Right cardiac atrium (tissue), 5 donors: ENCODE measurements at places on chromosomes 1 and 21. TPM values are rescaled to one million over a fixed set of nuclear protein-coding genes. Genes with fewer than 3 reads are reported as not detected.

GRCh38 chr1:196732526-196732925 is 42.1 kb upstream of the CFHR3 start:
- DNase-seq: no peak

DNA sequence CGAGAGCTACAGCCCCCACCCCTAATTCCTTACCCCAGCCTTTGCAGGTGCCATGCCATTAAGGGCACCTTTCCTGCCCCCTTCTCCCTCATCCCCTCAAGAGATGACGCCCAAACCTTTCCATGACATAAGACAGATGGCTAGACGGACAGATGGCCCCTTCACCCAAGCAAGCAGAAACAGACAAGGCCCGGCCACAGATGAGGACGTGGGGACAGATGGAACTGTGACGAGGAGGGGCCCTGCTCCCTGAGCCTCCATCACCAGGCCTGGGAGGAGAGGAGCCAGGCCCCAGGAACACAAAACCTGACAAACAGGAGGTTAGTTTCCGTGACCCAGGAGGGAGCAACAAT is 24.7 kb upstream of the PEF1 start:
- no peak for DNase-seq

The TNFRSF25 gene
- total RNA-seq: 4.4 TPM

- DNase-seq: no peak
These were observed 99.8 kb downstream of the INTS7 start for GRCh38 chr1:211935448-211935970.

DNA sequence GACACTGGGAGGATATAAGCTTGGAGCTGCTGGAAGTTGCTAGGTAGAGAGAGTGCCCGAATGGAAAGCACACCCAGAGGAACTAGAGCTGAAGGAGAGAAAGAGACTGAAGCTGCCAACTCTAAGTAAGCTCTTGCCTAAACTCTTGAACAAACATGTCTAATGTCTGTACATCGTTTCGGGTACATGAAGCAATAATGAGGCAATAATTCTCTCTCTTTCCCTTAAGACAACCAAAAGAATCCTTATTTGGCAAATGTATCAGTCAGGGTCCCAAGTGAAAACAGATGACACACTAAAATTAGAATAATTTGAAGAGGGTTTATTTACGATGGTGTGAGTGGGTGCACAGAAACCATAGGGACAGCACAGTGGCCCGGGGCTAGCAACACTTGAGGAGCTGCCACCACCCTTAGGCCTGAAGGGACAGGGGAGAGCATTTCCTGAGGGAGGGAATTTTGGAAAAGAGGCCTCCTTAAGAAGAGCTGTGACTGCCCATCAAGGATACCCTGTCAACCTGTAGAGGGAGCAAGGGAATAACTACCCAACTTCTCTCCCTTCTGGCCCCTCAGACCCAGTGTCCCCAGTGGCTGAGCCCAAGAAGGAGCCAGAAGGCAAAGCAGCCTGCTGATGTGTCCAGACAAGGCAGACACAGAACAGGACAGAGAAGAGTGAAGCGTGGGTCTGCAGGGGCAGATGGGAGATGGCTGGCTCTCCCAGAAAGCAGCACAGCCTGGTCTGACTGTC is 36.1 kb upstream of the KHDRBS1 start:
- DNase-seq: no peak

The LORICRIN gene
- not detected for total RNA-seq

- no peak for DNase-seq
These were observed 13.5 kb downstream of the GNG4 start for GRCh38 chr1:235635938-235636662.

GRCh38 chr1:92016720-92017316 is 13.0 kb upstream of the EPHX4 start:
- DNase-seq: no peak

The DHCR24 gene
- total RNA-seq: 28.7 TPM

GRCh38 chr1:95371666-95372282 is 137.8 kb downstream of the RWDD3 start:
- no peak for DNase-seq

DNA sequence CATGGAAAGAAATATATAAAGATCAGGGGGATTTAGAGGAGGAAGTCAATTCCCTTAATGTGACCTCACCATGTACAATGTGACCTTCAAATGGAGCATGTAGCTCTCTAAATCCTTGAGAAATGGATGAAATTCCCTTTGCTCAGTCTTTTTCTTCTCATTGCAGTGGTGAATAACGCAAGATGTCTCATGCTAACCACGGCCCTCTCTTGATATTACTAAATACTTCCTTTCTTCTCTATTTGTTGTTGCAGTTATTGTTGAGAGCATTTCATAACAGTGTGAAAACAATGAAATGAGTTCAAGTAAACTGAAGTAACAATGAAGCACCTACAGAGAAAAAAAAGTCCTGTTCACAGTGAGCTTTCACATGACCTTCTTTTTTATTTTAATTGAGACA is 55.6 kb downstream of the ZNF281 start:
- DNase-seq: no peak

GRCh38 chr1:97791251-97791650 is 129.6 kb downstream of the DPYD start:
- no peak for DNase-seq
